ENCODE measurements at places on chromosomes 5 and 9. TPM values are rescaled to one million over a fixed set of nuclear protein-coding genes. Genes with fewer than 3 reads are reported as not detected.

The PARP8 gene
- 4.3 TPM for total RNA-seq

The DNM1 gene
- total RNA-seq, result 23.2 TPM

The ROPN1L gene
- 0.39 TPM for total RNA-seq

The STKLD1 gene
- 0.13 TPM for total RNA-seq

The LRRC19 gene
- total RNA-seq, result not detected

The IL17B gene
- total RNA-seq, result 0.80 TPM

The RNF14 gene
- 33.7 TPM for total RNA-seq

The MIGA2 gene
- 11.1 TPM for total RNA-seq

The JMY gene
- 18.8 TPM for total RNA-seq

The INVS gene
- 21.0 TPM for total RNA-seq

The PLGRKT gene
- total RNA-seq, result 20.9 TPM

The SLC6A18 gene
- not detected for total RNA-seq

The IL9 gene
- not detected for total RNA-seq

The SH3PXD2B gene
- 30.8 TPM for total RNA-seq

The SPRY4 gene
- total RNA-seq, result 42.9 TPM

The DND1 gene
- total RNA-seq, result 0.26 TPM

The SARDH gene
- 6.7 TPM for total RNA-seq

The OR2S2 gene
- total RNA-seq, result 0.39 TPM

The IRX2 gene
- total RNA-seq, result 0.64 TPM

The PCDHB5 gene
- total RNA-seq, result 0.39 TPM

The GPR21 gene
- total RNA-seq, result not detected

The CMYA5 gene
- total RNA-seq, result 0.26 TPM

The PHPT1 gene
- 101 TPM for total RNA-seq

The TMEFF1 gene
- total RNA-seq, result 1.2 TPM

The FAM200C gene
- 9.3 TPM for total RNA-seq

The ACTBL2 gene
- under 0.01 TPM for total RNA-seq

The FREM1 gene
- total RNA-seq, result 0.26 TPM

The LCNL1 gene
- total RNA-seq, result not detected

The INSL4 gene
- not detected for total RNA-seq

The PCA3 gene
- total RNA-seq, result not detected

The GFI1B gene
- total RNA-seq, result not detected

The HINT2 gene
- total RNA-seq, result 26.4 TPM

The GCNT4 gene
- total RNA-seq, result 0.32 TPM

The SLC6A3 gene
- total RNA-seq, result not detected

The OR1Q1 gene
- not detected for total RNA-seq

The REXO4 gene
- total RNA-seq, result 14.7 TPM

The ELL2 gene
- 39.6 TPM for total RNA-seq

The OR2V2 gene
- not detected for total RNA-seq

The GPX3 gene
- 35.0 TPM for total RNA-seq

The LCN12 gene
- not detected for total RNA-seq

The NOXA1 gene
- 0.26 TPM for total RNA-seq

The SLC4A9 gene
- total RNA-seq, result not detected

The COQ4 gene
- total RNA-seq, result 34.3 TPM
